ENCODE measurements at places on chromosomes 4 and X. TPM values are rescaled to one million over a fixed set of nuclear protein-coding genes. Genes with fewer than 3 reads are reported as not detected.
A peak's percentile ranks its signal among the peaks of the same experiment; 100 is the strongest.

- DNase-seq: no peak
Measured at GRCh38 chr4:124973716-124974115, 261.2 kb upstream of the ANKRD50 start.

- DNase-seq: no peak
Measured at GRCh38 chr4:153909672-153910071, 120.8 kb upstream of the SFRP2 start.

Gene CT55
- not detected for total RNA-seq

GRCh38 chrX:41153448-41153847 is 68.2 kb downstream of the USP9X start:
- no peak for DNase-seq

Gene CCKAR
- not detected for total RNA-seq

GRCh38 chrX:85977218-85977617 is 70.1 kb downstream of the CHM start:
- DNase-seq: no peak

Gene CC2D2A
- 15.2 TPM for total RNA-seq

GRCh38 chrX:100994352-100995281 is 25.1 kb downstream of the ARL13A start:
- DNase-seq: peak; percentile 49

Gene PAGE2B
- not detected for total RNA-seq

GRCh38 chr4:57412259-57413054 is 302.3 kb upstream of the IGFBP7 start:
- no peak for DNase-seq

DNA sequence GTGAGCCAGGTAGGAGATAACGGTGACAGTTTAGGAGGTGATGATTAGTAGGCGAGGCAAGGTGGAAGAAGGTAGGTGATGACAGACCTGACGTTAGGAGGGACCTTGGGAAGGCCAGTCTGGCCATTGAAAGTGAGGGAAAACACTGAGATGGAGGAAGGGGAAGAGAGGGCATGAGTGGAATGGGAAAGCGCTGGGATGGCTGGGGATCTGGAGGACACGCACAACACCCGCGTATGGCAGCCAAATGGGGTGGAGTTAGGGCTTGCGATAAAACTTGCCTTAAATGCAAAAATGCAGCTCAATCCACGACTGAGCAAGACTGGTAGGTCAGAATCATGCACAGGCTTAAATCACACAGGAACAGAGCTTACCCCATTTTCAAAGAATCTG is 605 bp upstream of the CDKL2 start:
- DNase-seq: no peak

Gene SLC4A4
- 4.6 TPM for total RNA-seq

Gene LRIT3
- total RNA-seq: under 0.01 TPM

- no peak for DNase-seq
Measured at GRCh38 chr4:114905017-114905416, 208.4 kb downstream of the NDST4 start.

DNA sequence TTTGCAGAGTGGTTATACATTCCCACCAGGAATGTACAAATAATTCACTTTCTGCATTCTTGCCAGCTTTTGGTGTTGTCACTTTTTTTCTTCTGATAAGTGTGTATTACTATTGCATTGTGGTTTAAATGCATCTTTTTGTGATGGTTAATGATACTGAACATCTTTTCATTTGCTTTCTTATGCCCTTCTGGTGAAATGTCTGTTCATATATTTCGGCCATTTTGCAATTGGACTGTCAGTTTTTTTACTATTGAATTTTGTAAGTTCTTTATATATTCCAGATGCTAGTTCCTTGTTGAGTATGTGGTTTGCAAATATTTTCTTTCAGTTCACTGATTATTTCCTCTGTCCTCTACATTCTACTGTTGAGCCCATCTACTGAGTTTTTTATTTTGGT is 19.4 kb upstream of the BMP2K start:
- DNase-seq: no peak

Gene CLIC2
- total RNA-seq: not detected

- DNase-seq: no peak
Measured at GRCh38 chrX:154495472-154495922, 5.1 kb upstream of the SLC10A3 start.

DNA sequence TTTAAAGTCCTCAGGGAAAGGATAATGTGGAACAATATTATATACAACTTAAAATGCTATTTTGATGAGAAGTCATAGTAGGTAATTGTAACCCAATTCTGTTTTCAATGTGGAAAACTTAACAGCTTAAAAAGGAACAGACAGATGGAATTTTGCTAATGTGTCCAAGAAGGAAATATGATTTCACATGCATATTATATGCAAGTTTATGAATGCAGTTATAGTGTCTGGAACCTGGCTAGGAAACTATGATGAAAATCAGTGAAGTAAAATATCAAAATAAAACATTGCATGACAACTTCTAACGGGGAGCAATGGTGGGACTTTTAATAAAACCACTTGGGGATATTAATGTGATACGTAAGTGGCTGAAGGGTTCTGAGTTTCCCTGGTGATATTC is 152.6 kb upstream of the HAND2 start:
- DNase-seq: no peak

GRCh38 chr4:53563824-53564223 is 27.5 kb downstream of the LNX1 start:
- no peak for DNase-seq

- no peak for DNase-seq
Measured at GRCh38 chrX:44651358-44651757, 108.7 kb upstream of the FUNDC1 start.

Gene DGKQ
- total RNA-seq: 16.9 TPM

Gene RHOXF2B
- total RNA-seq: not detected

DNA sequence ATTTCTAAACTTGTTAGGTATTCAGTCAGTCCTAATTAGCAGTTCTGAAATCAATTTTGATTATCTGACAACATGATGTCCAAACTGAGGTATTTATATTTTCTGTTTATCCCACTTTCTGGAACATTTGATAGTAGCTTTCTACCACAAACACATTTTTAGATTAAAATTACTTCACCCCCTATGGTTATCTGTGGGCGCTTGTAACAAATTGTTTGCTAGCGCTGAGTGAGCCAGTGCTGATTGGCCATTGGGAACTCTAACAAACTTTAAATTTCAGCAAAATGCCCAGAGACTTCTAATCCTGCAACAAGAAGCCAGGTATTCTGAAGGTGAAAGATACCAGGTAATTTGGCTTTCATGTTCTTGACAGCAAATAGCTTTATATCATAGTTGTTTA is at the start of gene MEPE:
MEPE (plus strand) TSS at position 301 of the 400 bp plus-strand sequence. CDS start 1,746 bp downstream, outside the sequence.
- DNase-seq: no peak

Gene UGT2B17
- not detected for total RNA-seq

- DNase-seq: no peak
Measured at GRCh38 chr4:108662629-108663028, 12.2 kb downstream of the OSTC start.

Gene RAB9B
- 0.40 TPM for total RNA-seq

- peak; percentile 71 for DNase-seq
Measured at GRCh38 chr4:88779431-88779830, 81.8 kb upstream of the NAP1L5 start.

Gene NBDY
- 12.1 TPM for total RNA-seq

All from epithelial cell of proximal tubule (primary cell).